ENCODE measurements at places on chromosomes 7 and 10. TPM values are rescaled to one million over a fixed set of nuclear protein-coding genes. Genes with fewer than 3 reads are reported as not detected.
A peak's percentile ranks its signal among the peaks of the same experiment; 100 is the strongest.

GRCh38 chr10:52877451-52877850 lies 104.9 kb upstream of the MBL2 start:
- DNase-seq = no peak

- DNase-seq = no peak
These were observed 32.4 kb upstream of the ZNF273 start for GRCh38 chr7:64870656-64871055.

DNA sequence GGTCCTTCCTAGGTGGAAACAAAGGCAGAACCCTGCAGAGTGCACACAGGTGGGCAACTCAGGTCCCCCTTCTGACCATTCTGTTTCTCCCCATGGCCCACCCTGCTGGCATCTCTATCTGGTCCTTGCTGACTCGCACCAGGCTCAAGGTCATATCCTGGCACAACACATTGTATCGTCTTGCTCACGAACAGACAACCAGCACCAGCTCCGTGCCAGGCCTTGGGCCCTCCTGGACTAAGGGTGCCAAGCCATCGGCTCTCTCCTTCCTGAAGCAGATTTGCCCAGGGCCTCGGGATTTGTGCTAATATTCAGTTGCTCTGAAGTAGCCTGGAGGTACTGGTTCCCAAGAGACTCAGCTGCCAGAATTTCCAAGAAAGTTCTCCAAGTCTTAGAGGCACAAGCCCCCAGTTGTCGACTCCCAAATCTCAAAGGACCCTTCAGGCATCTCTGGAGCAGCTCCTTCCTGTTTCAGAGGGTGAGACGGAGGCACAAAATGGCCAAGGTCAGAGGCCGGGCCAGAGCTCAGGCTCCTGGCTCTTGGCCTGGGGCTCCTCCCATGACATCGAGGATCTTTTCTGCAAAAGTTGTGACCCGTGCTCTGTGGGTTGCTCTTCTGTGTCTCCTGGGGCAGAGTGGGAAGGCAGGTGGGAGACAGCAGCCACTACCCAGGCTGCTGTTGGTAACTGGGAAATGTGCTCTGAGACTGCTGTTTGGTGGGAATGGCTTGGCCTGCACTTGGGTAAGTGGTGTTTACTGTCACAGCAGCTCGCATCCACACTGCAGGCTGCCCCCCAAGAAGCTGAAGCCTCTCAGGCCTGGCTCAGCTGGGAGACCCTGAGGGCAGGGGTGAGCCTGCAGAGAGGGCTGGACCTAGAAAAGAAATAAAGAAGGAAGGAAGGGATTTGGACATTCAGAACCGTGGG lies 121.3 kb downstream of the RGS10 start:
- no peak for DNase-seq

DNA sequence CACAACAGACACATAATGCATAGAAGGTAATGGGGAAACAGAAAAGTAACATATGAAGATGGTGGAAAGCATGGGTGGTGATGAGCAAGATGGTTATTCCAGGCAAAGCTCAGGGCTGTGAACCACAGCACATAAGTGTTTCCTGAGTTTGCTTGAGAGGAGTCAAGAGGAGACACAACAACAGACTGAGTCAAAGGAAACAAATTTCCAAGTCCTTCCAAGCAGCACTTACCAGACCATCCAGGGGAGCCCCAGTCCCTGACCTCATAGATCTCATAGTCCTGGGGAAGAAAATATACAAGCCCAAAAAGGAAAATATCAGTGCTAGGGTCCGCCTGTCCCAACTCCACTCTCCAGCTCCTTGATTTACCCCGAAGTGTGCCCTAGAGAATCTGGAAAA lies 216.6 kb upstream of the FZD1 start:
- no peak for DNase-seq

GRCh38 chr7:106178593-106179134 lies 66.6 kb upstream of the SYPL1 start:
- DNase-seq = peak; percentile 70

DNA sequence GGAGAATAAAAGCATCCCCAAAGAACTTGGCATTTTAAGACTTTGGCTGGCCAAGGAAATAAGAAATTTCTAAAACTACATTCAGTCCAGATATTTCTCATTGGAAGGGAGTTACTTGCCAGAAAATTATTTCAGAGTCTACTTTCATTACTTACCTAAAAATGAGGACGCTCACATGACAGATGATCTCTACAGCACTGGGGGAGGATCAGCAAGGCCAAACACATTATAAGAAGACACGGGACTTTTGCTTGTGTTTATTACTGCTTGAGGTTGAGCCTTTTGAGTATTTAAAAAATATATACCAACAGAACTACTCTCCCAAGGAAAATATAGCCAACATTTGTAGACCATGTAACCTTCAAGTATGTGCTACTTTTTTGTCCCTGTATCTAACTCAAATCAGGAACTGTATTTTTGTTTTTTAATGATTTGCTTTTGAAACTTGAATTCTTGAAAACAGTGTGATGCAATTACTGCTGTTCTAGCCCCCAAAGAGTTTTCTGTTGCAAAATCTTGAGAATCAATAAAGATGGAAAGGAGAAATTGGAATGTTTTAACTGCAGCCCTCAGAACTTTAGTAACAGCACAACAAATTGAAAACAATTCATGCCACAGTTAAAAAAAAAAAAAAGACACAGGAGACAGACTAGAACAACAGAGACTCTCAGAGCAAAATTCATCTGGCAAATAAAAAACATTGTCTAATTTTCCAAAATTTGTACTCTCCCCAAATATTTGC lies 128.1 kb downstream of the ZNF438 start:
- DNase-seq = no peak

DNA sequence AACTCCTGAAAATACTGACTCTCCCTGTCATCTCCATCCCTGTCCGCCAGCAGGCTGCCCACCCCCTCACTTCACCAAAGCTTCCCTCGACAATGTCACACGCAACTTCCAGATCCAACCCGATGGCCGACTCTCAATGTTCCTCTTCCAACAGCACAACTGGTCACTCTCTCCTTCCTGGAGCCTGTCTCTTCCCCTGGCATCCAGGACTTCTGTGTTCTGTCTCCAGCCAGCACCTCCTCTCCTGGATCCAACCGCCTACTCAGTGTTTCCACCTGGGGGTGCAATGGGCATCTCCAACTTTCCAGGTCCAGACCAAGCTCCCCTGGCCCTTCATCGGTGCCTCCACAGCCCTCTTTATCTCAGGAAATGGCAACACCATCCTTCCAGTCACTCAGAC lies 8.6 kb downstream of the CPA5 start:
- DNase-seq = no peak

GRCh38 chr10:48798481-48799254 lies 114.0 kb downstream of the WDFY4 start:
- no peak for DNase-seq

- peak; percentile 77 for DNase-seq
These were observed 49.3 kb downstream of the PPP1R17 start for GRCh38 chr7:31735991-31736982.

DNA sequence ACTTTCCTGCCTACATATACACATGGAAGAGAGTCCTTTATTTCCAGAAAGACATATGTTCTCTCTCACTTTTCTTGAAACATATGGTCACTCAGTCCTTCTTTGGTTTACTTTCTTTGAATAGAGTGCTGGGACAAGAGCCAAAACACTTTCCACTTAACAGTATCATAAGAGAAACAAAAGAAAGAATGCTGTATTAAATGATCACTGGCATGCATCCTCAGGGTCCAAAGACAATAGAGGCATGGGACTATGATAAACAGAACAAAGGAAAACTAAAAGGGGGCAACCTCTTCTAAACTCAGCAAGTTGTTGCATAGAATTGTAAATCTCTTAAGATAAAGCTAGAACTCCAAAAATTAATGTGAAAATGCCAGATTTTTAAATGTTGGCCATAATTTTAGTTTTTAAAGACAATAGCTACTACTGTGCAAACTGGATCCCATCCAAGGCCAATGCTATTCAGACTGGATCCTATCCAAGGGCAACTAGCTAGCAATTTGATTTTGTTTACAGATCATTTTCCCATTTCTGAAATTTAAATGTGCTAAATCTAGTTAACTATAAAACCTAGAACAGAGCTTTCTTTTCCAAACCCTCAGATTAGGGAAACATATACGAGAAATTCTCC lies 687.5 kb downstream of the SORCS3 start:
- DNase-seq = no peak

DNA sequence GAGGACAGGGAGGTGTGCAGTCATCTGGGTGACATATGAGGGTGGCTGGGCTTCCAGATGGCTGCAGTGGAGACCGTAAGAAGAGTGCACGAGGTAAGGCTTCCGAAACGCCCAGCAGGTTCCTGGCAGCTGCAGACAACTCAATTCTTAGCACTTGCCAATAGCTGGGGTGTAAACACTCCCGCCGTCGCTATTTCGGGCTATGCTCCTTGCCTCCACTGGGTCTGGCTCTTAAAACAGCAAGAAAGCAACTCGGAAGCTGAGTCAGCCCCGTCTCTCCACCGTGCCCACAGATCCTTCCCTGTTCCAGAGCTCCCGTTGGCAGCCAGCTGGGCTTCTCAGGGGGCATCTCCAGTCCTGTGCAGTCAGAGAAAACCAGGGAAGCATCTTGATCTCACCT lies 6.1 kb upstream of the PDGFA start:
- no peak for DNase-seq

DNA sequence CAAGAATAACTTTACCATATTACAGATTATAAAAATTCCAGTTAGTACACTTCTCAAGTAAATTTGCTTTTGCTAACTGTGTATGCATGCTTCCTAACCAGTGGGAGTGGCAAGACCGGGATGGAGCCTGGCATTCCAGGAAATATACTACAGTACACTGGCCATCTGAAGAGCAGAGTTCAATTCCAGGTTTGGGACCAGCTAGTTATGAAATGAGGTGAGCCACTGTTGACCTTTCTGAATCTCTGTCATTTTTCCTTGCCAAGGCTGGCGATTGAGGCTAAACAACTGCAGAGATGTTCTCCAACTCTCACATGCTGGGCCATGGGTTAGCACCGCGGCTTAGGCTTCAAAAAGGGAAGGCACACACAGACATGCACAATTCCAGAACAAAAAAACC lies 258.2 kb downstream of the GLI3 start:
- DNase-seq = no peak

- DNase-seq = no peak
These were observed 1481.3 kb downstream of the GATA3 start for GRCh38 chr10:9535744-9536143.

DNA sequence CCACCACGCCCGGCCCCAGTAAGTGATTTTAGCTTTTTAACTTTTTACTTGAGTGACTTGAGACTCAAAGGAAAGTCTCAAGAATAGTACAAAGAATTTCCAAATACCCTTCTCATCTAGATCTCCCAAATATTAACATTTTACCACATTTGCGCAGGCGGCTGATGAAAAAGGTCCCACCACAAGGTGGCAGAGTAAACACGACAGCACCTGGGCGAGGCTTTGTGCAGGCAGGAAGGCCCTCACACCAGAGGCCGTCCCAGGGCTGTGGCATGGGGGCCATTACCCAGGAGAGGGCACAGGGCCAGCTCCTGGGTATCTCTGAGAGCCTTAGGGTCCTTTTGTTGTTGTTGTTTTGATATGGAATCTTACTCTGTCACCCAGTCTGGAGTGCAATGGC lies 50.0 kb upstream of the WIPI2 start:
- peak; percentile 33 for DNase-seq

DNA sequence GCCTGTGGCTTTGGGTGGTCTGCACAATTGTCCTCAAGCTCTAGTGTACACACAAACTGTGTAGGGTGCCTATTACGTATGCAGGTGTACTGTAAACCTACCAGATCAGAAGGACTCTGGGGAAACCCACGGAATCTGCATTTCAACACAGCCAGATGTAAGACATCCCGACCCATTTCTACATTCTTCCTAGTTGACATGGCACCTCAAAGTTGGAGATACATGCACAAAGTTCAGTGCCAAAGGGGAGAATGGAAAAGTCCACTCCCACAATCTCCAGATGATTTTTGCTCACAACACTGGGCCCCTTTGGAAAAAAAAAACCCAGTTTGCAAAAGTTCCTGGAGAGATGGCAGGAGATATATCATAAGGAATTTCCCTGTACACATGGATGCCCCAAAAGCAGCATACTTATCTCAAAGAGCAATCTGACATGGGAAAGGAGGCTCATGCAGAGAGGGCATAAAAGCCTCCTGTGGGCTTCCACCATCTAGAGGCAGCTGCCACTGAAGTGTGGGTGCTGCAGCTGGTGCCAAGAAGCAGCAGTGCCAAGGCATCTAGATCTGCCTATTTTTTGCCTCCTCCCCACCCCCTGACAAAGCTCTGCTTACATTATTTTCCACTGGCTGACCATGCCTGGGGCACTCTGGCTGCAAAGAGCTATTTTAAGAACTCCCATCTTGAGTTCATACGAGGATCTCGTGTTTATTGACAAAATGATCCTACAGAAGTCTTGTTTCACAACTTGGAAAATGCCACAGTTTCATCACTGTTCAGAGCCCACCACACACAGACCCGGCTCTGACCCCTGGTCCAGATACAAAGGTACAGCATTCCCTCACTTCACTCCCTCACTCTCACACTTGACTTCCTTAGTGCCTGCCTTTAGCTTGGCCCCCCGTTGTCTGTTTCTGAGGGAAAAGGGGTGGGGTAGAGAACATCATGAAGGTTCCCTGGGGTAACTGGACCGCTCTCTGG lies 12.9 kb downstream of the TECTB start:
- no peak for DNase-seq

Gene MACC1
- 9.4 TPM for total RNA-seq

Gene PBLD
- 3.3 TPM for total RNA-seq

Gene MRPS33
- total RNA-seq = 132 TPM

Gene PPP1R3C
- 160 TPM for total RNA-seq

Gene RPEL1
- total RNA-seq = 0.17 TPM

Gene ANXA8
- total RNA-seq = not detected

Gene PLXDC2
- 0.06 TPM for total RNA-seq

Gene GPER1
- total RNA-seq = 2.3 TPM

Gene CFAP46
- total RNA-seq = 2.1 TPM

Gene PHKG1
- not detected for total RNA-seq
